ENCODE measurements at places on chromosomes 2 and 18.

- peak; percentile 0 for DNase-seq
Measured at GRCh38 chr18:62844850-62845643, 129.7 kb downstream of the PHLPP1 start.

- DNase-seq = no peak
Measured at GRCh38 chr18:71012789-71013188, 723.9 kb downstream of the SOCS6 start.

DNA sequence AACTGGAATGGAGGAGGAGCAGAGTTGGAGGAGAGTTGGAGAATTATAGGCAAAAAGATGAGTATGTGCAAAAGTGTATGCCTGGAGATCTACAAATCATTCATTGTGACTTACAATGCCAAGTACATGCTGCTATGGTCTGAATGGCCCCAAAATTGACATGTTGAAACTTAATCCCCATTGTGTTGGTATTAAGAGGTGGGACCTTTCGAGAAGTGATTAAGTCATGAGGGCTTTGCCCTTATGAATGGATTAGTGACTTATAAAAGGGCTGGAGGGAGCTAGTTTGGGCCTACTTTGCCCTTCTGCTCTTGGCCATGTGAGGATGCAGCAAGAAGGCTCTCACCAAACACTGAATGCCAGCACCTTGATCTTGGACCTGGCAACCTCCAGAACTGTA lies 6.3 kb upstream of the RBMS1 start:
- no peak for DNase-seq

- no peak for DNase-seq
Measured at GRCh38 chr2:180573951-180574350, 406.5 kb upstream of the UBE2E3 start.

- DNase-seq = no peak
Measured at GRCh38 chr18:8910843-8911242, 191.7 kb upstream of the NDUFV2 start.

DNA sequence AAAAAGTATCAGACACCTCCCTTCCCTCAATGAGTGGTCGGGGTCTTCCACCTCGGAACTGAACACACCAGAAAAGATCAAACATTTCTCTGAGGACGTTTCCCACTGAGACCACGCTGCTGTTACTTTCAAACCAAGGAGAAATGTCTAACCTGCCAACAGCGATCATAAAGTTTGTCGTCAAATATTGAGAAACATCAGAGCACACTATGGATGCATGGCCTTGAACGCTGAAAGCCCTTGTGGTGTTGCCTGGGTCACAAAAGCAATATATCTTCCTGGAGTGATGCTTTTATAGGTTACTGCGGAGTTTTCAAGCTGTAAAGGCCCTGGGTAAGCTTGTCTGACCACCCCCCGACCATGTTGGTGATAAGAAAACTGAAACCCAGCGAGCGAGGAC lies 70.2 kb upstream of the ID2 start:
- no peak for DNase-seq

DNA sequence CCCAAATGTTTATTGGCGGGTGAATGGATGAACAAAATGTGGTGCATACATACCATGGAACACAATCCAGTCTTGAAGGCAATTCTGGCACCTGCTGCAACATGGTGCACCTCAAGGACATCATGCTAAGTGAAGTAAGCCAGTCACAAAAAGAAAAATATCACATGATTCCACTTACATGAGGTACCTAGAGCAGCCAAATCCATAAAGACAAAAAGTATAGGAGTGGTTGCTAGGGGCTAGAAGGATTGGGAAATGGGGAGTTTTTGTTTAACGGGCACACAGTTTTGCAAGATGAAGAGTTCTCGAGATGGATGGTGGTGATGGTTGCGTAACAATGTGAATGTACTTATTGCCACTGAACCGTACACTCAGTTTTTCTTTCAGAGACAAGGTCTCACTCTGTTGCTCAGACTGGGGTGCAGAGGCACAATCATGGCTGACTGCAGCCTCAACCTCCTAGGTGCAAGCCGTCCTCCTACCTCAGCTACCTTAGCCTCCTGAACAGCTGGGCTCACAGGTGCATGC lies 90.9 kb upstream of the CERS6 start:
- DNase-seq = no peak

GRCh38 chr2:199956062-199956380 lies 639 bp downstream of the MAIP1 start:
- no peak for DNase-seq

GRCh38 chr2:68357605-68358337 lies 7.3 kb upstream of the PLEK start:
- no peak for DNase-seq

GRCh38 chr18:227902-228301 lies 39.9 kb downstream of the THOC1 start:
- DNase-seq = no peak

DNA sequence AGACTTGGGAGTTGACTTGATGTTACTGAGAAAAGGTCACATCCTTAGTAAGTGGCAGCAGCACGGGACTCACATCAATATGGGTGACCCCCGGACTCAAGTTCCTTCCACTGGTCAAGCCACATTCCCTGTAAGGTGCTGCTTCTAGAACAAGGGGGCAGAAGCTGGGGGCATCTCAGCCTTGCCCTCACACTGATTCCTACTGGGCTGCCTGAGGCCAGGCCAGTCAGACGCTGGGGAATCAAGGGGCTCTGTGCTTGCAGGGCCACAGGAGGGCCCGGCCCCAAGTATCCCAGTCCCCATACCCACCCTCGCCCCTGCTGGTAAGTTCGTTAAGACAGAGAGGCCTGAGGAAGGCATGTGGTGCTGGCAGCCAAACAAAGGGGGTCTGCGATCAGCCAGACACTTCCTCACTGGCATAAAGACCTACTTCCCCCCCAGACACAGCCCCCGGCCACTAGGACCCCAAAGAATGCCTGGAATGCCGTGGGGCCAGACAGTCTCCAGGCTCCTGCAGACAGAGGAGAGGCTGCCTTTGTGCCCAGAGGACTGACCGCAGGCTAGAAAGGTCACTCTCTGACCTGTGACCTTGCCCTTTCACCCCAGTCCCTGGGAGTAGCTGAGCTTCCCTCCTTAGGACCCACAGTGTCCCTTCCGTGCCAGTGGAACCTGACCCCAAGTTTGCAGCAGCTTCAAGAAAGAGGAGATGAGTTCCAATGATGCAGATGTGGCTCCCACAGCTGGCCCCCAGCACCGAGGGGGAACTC lies 83.6 kb downstream of the HS1BP3 start:
- DNase-seq = no peak
